ENCODE measurements at places on chromosomes 7 and 10. TPM values are rescaled to one million over a fixed set of nuclear protein-coding genes. Genes with fewer than 3 reads are reported as not detected.

GRCh38 chr10:106133451-106133850, 1031.1 kb downstream of the SORCS1 start:
- no peak for DNase-seq

DNA sequence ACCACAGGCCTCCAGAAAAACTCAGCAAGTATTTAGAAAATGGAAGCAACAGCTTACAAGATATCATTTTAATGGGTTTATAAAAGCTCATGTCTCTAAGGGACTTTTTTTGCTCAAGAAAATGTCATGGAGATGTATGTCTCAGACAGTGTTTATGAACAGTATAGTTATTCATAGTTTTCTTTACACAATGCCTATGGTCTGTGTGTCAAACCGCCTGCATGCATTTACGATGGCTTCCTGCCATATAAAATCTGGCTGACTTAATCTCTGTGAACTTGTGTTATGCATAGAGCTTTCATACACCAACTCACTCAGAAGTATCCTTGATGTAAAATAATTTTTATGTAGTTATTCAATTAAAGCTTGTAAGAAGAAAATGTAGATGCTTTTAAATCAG, 1314.2 kb upstream of the LRRTM3 start:
- DNase-seq, result no peak

DNA sequence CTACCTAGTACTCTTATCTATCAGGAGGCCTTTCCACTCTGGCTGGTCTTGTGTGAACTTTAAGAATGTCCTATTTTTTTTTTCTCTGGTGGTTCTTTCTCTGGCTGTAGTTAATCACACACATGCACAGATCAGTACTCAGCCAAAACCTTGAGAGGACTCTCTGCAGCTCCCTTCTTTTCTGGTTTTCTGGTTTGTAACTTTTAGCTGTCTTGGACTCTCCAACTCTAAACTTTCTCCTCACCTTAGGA, 54.9 kb upstream of the HELLS start:
- DNase-seq, result no peak

GRCh38 chr7:132406039-132406438, 170.2 kb downstream of the PLXNA4 start:
- DNase-seq, result no peak

DNA sequence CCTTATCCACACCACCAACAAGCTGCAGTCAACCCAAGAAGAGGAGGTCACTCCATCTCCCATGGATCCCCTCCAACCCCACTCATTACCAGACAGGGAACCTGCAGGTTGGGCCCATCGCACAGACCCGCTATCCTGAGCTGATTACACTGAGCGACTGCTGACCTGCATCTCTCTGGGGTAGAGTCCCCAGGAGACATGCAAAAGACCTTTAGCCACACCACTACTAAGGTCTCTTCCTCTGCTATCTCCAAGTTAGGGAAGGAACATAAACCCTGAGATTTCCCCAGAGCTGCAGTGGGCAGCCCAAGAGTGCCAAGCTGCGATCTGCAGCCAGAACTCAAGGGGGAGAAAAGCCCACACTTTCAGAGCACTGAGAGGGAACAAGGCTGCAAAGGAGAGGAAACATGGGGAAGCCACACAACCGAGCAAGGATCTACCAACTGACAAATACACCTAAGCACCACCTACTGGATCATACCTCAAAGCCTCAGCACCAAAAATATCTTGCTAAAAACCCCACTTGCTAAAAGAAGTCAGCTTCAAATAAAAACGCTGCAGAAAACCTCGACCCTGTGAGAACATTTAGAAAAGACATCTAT, 298.2 kb downstream of the SORCS1 start:
- no peak for DNase-seq

- no peak for DNase-seq
These were observed 329.6 kb upstream of the NPVF start for GRCh38 chr7:25557930-25558329.

- DNase-seq, result no peak
These were observed 21.7 kb upstream of the MACC1 start for GRCh38 chr7:20238754-20239324.

- no peak for DNase-seq
These were observed 193.0 kb upstream of the CELF2 start for GRCh38 chr10:10824591-10825148.

DNA sequence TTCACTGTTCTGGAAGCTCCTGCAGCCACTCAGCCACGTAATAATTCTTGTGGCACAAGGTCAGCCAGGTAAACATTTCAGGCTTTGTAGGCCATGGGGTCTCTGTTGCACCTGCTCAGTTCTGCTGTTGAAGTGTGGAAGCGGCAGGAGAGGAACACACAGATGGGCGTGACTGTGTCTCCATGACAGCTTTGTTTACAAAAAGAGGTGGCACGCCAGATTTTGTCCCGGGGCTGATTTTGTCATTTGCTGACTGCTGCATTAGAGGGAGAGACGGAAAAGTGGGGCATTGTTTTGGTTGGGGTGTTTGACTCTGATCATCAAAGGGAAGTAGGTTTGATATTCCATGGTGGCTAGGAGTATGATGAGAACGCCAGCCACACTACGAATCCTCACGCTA, 103.1 kb downstream of the PRKAG2 start:
- no peak for DNase-seq

GRCh38 chr7:99141841-99142726, 1.8 kb downstream of the SMURF1 start:
- peak; percentile 79 for DNase-seq

DNA sequence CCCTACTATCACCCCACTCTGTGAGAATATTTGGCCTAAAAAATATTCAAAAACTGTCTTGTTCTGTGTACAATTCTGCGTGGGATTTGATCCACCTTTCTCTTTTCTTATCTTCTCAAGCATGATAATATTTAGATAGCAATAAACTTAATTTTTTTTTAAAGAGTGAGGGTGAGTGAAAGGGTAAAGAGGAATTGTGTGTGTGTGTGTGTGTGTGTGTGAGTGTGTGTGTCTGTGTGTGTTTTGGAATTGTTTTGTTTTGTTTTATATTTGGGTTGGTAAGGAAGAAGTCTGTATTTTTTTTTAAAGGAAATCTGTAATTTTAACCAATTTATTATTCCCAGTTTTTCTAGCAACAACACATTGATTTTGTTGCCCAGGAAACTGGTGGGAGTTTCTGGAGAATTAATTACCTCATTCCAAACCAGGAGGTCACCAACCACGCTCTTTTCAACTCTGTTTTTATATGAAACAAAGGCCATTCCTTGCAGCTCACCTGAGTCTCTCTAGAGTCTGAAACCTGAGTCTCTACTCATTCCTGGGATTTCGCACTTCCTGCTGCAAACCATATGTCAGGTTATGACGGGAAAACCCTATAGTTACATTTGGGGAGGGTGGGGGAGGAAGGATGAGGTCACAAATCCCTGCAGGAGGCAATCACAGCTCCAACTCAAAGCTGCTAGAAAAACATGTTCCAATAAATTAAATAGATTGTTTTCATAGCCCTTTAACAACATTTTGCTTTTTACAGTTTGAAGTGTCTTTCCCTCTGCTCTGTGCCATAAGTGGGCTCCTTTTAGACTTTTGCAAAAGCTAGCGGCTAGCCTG, 38.1 kb upstream of the XPNPEP1 start:
- DNase-seq, result peak; percentile 34

GRCh38 chr10:30559180-30559579, 70.4 kb downstream of the LYZL2 start:
- DNase-seq, result no peak

GRCh38 chr7:19009241-19009935, 108.0 kb downstream of the TWIST1 start:
- DNase-seq, result peak; percentile 35

DNA sequence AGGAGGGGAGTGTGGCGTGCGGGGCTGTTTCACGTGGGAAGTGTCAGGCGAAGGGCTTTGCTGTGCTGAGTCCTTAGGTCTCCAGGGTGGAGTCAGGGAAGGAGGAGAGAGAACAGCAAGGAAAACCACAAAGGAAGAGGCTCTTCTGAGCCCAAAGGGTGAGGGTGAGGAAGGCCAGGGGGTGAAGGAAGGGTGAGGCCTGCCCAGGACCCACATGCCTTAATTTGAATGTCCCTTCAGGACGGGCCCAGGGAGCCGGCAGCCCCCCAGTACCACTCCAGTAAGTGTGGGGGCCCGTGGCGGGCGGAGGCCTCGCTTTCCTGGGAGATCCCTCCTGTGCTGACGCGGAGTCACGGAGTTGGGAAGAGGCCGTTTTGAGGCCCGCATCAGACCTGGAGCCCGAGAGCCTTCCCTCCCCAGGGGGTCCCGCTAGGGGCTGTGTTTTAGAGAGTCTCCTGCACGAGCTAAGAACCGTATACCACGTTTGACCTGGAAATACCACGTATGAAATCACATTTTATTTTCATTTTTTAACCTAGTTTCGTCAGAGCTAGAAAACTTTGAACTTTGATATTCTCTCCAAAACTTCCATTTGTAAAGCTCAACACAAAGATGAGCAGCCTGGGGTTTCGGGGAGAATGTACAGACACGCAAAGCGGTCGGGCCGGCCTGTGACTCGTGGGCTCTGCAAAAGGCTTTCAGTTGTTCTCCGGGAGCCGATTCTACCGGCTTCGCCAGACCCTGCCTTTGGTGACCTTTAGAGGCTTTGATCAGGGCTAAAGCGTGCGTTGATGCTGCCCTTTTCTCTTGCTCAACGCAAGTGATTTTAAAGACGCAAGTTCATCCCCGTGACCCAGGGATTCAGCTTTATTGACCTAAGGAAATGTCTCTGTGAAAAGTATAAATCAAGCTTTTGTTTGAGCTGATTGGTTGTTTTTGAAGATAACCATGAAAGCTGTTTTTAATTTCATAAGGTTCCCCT, 23.6 kb upstream of the TTYH3 start:
- DNase-seq, result no peak

DNA sequence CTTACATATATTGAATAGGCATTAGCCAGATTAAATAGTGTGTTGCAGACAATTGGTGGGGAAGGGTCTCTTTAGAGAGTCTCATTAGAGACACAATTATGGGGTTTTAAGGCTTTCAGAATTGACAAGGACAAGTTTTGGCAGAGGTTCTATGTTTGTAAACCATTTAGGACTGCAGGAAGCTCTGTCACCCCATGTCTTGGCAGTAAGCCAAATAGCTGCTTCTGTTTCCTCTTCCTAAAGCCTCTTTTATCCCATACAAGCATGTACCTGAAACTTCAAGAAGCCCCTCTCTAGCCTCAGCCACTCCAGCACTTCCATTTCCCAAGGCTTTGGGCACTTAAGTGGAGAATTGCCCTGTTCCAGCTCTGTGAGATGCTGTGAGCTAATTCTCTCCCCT, 21.8 kb upstream of the LRRC4 start:
- DNase-seq, result peak; percentile 58

DNA sequence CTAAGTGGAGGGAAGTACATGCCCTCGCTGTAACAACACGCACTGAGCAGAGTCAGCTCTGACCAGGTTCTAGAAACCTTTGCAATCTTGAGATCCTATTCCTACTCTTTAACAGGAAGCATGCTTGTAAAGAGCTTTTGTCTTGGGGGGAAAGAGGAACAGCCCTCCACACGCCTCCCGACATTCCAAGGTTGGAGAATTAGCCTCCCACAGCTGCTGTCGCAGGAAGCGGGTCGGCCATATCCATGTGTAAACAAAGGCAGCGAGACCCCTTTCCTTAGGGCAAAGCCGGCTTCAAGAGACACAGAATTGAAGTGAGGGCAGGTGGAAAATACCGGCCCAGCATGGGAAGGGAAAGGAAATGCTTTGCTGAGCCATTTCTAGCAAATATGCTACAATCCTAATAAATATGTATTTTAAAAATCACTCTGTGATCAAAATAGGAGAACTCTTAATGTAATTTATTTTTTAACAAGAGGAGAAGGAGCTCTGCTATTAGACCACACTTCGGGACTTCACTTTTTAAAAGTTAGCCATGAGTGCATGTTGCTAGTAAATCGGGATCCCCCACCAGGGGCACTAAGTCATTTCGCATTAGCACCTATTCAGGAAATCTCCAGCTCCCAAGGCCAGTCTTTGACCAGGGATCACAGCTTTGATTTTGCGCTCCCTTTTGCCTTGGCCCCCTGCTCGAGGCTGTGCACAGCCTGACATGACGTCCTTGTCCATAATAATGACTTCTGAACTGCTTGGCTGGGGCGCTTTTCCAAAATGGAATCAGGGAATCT, 55.9 kb downstream of the FAM204A start:
- DNase-seq, result no peak

GRCh38 chr7:43905956-43906330, 453 bp downstream of the URGCP start:
- DNase-seq, result peak; percentile 18

- DNase-seq, result no peak
These were observed 17.0 kb downstream of the TRA2A start for GRCh38 chr7:23514755-23515154.

DNA sequence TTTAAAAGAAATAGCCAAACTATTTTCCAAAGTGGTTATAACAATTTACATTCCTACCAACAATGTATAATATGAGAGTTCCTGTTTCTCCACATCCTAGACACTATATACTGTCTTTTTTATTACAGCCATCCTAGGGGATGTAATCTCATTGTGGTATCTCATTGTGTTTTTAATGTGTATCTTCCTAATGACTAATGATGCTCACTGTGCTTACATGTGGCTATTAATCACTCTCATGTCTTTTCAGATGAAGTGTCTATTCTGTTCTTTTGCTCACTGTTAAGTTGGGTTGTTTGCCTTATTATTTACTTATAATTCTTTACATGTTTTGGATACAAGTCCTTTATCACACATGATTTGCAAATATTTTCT, 71.8 kb downstream of the ZNF438 start:
- no peak for DNase-seq

- DNase-seq, result peak; percentile 25
These were observed 616.1 kb downstream of the PARD3 start for GRCh38 chr10:34198953-34199352.

- no peak for DNase-seq
These were observed 680.2 kb downstream of the SUGCT start for GRCh38 chr7:40815022-40815421.

The NKX2-3 gene
- not detected for total RNA-seq

The RPEL1 gene
- total RNA-seq, result not detected

The GIMAP5 gene
- 1.2 TPM for total RNA-seq

The SKIDA1 gene
- total RNA-seq, result 0.10 TPM

The ARHGEF35 gene
- not detected for total RNA-seq

The TMEM176A gene
- not detected for total RNA-seq

The HOXA6 gene
- total RNA-seq, result 4.5 TPM

The KNDC1 gene
- not detected for total RNA-seq

The SEMA3D gene
- 1.5 TPM for total RNA-seq

Data from HT1080 (cell line).